ENCODE measurements at places on chromosomes 7 and 10. TPM values are rescaled to one million over a fixed set of nuclear protein-coding genes. Genes with fewer than 3 reads are reported as not detected.

GRCh38 chr7:79436378-79436777 is 17.1 kb downstream of the MAGI2 start:
- no peak for DNase-seq

- DNase-seq, result no peak
Measured at GRCh38 chr10:8696746-8697145, 642.3 kb downstream of the GATA3 start.

XRCC2 gene
- 49.6 TPM for total RNA-seq

DNA sequence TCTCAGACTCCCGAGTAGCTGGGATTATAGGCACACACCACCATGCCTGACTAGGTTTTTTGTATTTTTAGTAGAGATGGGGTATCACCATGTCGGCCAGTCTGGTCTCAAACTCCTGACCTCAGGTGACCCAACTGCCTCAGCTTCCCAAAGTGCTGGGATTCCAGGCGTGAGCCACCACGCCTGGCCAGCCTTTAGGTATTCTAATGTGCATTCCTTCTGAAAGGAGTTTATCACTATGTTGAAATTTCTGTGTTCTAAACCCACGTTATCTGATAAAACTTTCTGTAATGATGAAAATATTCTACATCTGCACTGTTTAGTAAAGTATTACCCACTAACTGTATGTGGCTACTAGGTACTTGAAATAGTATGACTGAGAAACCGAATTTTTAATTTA is 110.6 kb upstream of the IMMP2L start:
- DNase-seq, result no peak

DNA sequence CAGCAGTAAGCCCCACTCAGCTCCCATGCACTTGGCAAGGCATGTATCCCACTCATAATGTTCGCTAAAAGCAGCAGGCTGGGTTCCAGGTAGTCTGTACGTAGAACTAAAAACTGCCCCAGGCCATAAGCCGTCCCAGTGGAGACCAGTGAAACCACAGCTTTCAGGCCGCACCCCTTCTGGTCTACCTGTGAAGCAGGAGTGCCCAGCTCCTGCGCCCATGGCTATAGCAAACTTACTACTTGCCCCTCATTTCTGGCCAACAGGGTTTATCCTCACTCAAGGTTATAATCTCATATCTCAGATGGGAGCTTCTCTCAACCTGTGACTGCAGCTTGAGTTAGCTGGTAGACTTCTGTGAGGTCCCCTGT is 338.2 kb upstream of the LRRTM3 start:
- DNase-seq, result no peak
